Left lobe of liver (tissue), 2 donors: ENCODE measurements at places on chromosomes 7 and 10.

- DNase-seq: no peak
These were observed 624 bp upstream of the CEP55 start for GRCh38 chr10:93495654-93496321.

DNA sequence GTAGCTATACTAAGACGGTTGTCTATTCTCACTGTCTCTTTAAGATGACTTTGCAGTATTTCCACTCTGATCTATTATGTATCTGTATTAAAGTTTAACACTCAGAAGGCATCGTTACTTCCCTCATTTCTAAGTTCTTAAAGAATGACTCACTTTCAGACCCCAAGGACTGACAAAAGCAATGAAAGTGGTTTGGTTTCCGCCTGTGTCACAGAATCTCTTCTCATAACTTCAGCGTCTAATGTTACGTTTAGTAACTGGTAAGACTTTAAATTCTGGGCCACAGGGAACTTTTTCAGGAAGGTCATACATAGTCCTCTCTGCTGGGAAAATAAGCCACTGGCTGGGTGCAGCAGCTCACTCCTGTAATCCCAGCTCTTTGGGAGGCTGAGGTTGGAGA is 892.0 kb upstream of the AUTS2 start:
- no peak for DNase-seq

DNA sequence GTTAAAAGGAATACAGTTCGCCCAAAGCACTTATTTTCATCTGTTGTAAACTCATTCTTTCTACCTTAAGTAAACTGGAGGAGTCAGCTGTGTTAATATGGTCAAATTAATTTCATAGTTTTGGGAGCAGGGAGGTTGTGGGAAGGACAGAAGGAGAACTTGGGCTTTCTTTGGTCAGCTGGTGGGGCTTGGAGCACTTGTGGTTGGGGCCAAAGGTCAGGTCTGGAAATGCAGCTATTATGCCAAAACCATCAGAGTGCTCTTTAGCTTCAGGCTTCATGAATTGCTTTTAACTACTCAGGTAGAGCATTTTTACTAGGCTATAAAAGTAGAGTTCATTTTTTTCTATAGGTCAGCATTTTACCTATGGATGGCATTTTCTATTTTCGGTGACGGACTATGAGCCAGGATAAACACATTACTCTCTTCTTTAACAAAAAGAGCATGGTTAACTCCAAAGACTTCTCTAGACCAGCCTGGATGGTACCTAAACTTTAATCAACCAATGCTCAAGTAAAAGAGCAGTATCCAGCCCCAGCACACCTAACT is 30.0 kb downstream of the STEAP4 start:
- no peak for DNase-seq

DNA sequence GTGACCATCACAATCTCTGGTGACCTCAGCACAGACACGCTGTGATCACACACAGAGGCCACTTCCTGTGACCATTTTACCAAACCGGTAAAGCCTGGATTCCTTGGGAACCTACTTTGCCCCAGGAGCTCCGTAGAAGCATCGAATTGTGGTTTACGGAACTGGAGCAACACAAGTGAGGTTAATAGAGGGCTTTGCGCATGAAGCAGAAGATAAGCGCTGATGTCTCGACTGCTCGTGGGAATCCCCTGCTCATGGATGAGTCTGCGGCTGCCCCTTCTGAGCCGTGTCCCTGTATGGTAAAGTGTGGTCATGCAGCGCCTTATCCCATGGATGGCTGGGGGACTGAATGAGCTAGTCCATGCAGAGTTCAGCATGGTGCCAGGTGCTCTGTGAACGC is 53.6 kb downstream of the VIPR2 start:
- peak; percentile 22 for DNase-seq

DNA sequence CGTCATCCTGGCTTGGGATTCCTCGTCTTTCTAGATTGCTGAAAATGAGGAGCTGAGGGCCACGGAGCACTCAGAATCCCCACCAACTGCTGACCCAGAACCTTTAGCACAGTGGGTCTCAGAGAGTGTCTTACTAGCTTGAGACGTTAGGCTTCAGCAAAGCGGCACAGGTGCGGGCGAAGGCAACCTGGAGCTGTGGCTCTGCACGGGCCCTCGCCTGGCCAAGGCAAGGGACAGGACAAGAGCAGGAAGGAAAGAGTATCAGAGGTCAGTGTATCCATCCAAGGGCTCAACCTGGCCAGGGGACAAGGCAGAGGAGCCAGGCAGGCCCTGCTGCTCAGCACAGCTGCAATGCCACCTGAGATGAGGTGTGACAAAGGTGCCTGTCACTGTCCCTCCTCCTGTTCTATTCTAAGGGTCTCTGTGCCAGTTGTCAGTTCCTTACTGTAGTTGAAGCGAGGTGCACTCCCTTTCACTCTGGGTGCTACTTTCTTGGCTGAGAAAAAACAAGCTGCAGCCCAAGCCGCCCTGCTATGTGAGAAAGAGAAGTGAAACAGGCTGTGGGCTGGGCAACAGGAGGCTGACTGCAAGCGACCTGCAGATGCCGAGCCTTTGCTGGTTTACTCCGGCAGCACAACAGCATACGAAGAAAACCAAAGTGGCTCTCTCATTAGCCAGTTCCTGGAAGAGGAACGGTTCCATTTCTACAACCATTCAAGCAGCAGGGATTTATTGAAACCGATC is 33.3 kb upstream of the KDM7A start:
- no peak for DNase-seq
